Amniotic epithelial cell (primary cell): ENCODE measurements at places on chromosomes 13 and 19.
A peak's percentile ranks its signal among the peaks of the same experiment; 100 is the strongest.

- DNase-seq, result peak; percentile 55
These were observed 9.7 kb downstream of the CTU1 start for GRCh38 chr19:51098365-51099046.

DNA sequence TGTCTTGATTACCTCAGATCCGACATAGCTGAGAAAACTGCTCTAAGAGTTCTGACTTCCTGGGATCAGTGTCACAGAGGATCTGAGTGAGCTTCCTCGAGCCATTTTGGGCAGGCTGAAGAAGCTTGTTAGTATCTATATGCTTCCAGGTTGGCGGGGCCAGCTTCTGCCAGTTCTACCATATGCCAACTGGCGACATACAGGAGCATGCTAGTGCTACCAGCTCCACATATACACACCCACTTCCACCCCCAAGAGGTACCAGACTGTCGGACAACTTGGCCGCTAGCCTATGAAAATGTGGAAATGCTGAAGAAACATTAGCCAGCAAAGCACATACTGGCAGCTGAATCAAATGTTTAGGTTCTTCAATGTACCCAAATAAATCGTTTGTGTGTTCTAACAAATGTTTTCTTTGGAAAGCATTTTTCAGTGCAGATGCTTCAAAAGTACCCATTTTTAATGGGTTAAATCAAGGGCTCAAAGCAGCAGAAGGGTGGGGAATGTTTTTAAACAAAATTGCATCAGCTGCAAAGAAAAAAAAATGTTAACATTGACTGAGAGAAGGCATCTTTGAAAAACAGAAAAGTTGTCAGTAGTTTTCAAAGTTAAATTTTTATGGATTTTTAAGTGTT is 163.7 kb downstream of the KLF12 start:
- DNase-seq, result no peak

DNA sequence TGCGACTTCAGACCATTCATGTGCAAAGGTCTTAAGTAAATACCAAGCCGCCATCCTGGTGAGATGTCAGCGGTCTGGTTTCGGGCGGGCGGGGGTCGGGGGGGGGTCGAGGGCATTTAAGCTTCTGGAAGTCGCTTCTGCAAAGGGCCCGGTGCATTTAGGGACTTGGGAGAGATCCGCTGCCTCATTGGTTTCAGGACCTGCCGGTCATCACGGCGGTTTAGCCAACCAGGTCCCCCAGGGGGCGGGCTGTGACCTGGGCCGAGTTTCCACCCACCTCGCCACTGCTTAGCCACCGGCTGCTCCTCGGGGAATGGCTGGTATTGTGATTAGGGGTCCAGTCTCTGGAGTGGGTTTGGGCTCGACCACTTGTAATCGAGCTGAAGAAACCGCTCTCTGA is 7.8 kb downstream of the ANKLE1 start:
- DNase-seq, result peak; percentile 90

DNA sequence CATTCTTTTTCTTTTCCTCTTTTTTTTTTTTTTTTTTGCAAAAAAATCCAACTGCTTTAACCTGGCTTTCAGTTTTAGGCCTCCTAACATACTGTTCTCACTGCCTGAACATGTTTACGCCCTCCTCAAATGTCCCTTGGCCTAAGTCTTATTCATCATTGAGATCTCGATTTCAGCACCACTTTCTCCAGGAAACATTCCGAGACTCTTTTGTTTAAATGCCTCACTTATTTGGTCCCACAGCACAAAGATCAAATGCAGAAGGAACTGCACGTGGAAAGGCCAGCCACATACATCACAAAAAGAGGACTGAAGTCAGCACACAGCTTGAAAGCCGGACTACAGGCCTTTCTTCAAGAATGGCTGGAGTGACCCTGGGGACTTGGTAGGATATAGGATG is 79.2 kb upstream of the POMP start:
- DNase-seq, result no peak

GRCh38 chr19:10981252-10981895 is 20.5 kb downstream of the SMARCA4 start:
- peak; percentile 32 for DNase-seq

GRCh38 chr19:35261356-35262100 is 7.2 kb upstream of the USF2 start:
- DNase-seq, result no peak

DNA sequence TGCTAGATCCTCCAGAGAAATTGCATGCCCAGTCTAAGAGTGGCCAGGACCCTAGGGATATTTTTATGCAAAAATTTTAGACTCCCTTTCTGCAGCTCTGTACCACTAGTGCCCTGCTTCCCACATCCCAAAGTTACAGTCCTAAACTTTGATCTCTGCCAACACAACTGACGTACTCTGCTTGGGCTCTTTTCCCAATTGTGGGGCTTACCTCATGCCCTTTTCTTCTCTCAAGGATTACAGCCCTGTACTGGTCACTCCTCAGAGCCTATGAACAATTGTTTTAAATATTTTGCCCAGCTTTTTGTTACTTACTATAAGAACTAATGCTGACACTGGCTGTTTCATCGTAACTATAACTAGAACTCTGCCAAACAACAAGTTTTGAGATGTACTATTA is 57.8 kb upstream of the FBXL3 start:
- DNase-seq, result no peak

- peak; percentile 32 for DNase-seq
These were observed 115.6 kb downstream of the RAB20 start for GRCh38 chr13:110445722-110446574.

- no peak for DNase-seq
These were observed 39.6 kb downstream of the C1QTNF9 start for GRCh38 chr13:24348797-24349515.

DNA sequence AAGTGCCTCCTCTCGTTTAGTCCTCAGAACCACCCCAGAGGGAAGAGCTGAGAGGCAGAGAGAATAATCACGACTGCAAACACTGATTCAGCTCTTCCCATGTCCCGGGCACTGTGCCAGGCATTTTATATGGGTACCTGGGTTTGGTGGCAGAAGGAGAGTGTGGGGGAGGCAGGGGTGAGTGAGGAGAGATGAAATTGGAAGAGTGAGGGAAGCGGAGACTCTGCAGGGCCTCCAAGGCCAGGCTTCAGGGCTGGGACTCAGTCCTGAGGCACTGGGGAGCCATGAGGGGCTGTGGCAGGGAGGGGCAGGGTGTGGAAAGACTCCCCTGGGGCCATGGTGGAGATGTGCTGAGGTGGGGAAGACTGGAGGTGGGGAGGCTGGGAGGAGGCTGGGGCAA is 8.7 kb downstream of the SYNGR4 start:
- DNase-seq, result peak; percentile 23

DNA sequence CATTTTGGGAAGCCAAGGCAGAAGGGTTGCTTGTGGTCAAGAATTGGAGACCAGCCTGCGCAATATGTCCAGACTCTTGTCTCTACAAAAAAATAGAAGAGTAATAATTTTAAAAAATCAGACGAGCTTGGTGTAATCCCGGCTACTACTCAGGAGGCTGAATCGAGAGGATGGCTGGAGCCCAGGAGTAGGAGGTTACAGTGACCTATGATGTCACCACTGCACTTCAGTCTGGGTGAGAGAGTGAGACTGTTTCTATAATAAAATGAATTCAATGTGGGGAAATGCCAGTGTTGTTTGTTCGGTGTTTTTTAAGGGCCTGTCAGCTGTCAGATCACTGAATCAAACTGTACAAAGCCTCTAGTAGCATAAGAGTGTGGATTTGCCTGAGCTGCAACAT is 1.2 kb upstream of the FBXL3 start:
- no peak for DNase-seq
